ENCODE measurements at places on chromosomes 5 and 9.

- DNase-seq: no peak
Measured at GRCh38 chr5:16673241-16674201, 56.7 kb upstream of the RETREG1 start.

- DNase-seq: no peak
Measured at GRCh38 chr5:63128761-63129160, 550.1 kb downstream of the LRRC70 start.

GRCh38 chr9:9216934-9217333 is 1395.9 kb downstream of the PTPRD start:
- no peak for DNase-seq

GRCh38 chr5:175800656-175801081 is 70.7 kb upstream of the CPLX2 start:
- no peak for DNase-seq

DNA sequence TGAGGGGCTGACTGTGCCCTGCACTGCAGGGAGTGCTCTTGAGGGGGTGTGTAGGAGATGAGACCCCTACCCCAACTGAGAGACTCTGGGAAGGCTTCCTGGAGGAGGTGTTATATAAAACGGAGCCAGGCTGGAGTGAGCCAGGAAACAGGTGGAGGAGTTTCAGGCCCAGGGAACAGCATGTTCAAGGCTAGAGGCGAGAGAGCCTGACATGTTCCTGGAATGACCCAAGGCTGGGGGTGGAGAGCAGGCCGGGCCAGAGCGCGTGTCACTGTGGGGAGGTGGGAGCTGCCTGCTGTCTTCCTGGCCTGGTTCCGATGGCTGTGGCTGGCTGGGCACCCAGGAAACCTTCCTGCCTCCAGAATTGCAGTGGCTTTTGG is 48.7 kb downstream of the RXRA start:
- DNase-seq: no peak

- DNase-seq: no peak
Measured at GRCh38 chr9:16954040-16954439, 83.6 kb upstream of the BNC2 start.

- DNase-seq: no peak
Measured at GRCh38 chr5:149938791-149939358, 5.7 kb downstream of the PDE6A start.

GRCh38 chr5:14265570-14265969 is 122.4 kb downstream of the TRIO start:
- DNase-seq: no peak

- no peak for DNase-seq
Measured at GRCh38 chr9:33946779-33947535, 101.7 kb downstream of the UBAP2 start.

DNA sequence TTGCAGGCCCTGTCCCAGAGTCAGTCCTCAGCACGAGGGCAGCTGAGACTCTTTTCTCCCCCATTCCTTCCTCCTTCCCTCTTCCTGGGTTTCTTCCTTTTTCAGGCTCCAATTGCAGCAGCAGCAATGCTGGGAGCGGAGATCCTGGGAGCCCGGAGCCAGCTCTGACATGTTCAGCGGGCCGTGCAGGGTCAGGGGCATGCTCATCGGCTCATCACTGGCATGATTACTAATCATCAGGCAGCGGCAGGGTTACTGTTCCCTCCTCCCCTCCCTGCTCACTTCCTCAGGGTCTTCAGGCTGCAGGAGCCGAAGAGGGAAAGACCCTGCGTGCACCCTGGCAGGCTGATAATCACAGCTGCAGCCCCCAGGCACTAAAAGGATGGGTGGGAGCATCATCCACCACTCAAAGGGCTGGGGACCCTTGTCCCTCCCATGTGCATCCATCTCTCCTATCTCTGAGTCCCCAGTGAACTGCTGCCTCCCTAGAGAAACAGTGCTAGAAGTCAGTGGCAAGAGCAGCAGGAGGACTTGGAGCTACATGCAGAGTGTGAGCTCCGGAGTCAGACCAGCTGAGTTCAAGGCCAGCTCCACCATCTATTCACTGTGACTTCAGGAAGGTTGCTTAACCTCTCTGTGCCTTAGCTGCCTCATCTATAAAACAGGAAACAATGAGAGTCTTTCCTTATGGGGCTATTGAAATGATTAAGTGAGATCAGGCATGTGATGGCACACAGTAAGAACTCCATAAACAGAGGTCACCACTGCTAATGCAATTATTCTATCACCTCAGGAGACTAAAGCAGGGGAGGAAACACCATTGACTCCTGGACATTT is 7.8 kb upstream of the KCNIP1 start:
- DNase-seq: no peak

- DNase-seq: no peak
Measured at GRCh38 chr9:107960916-107961315, 471.3 kb upstream of the KLF4 start.

- DNase-seq: no peak
Measured at GRCh38 chr5:15475367-15475766, 24.6 kb upstream of the FBXL7 start.

- peak; percentile 12 for DNase-seq
Measured at GRCh38 chr5:69364414-69364813, 4.9 kb downstream of the AK6 start.

DNA sequence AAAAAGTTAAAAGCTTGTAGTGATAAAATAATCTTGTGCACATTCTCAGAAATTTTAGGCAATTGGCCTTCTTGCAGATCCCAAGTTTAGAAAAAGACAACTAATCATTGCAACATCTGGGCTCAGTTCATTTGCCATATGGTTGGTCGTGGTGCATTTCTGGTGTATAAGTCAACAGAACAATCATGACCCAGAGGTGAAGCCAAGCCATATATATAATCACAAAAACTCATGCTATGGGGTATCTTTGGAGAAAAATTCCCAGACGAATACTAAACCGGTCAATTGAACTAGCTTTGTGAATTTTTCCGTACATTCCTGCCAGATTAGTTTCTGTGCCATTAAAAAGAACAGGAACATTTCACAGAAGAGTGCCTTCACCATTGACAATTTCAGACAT is 50.3 kb downstream of the FYB1 start:
- no peak for DNase-seq

All from iPS-NIHi11 (cell line).